ELR (cell line): ENCODE measurements at places on chromosomes 12 and 14.
A peak's percentile ranks its signal among the peaks of the same experiment; 100 is the strongest.

GRCh38 chr14:103624860-103625259 lies 4.2 kb upstream of the KLC1 start:
- peak; percentile 97 for DNase-seq

DNA sequence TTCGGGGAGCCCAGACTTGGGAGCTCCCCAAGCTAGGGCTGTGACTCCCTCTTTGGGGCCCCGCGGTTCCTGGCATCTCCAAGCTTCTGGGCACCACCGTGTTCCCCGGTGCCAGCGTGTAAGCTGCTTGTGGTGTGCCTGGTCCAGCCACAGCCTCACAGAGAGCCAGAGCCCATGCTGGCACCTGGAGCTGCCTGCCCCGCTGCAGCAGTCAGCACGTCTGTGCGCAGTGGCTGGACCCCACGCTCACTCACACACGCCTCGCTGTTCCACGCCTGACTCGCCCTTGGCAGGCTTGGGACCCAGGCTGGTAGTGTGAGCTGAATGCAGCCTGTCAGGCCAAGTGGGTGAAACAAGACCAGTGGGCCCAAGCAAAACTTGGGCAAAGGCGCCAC lies 34.5 kb downstream of the APAF1 start:
- no peak for DNase-seq

- no peak for DNase-seq
Observed at GRCh38 chr14:67357186-67357968, 2.2 kb downstream of the ATP6V1D start.

DNA sequence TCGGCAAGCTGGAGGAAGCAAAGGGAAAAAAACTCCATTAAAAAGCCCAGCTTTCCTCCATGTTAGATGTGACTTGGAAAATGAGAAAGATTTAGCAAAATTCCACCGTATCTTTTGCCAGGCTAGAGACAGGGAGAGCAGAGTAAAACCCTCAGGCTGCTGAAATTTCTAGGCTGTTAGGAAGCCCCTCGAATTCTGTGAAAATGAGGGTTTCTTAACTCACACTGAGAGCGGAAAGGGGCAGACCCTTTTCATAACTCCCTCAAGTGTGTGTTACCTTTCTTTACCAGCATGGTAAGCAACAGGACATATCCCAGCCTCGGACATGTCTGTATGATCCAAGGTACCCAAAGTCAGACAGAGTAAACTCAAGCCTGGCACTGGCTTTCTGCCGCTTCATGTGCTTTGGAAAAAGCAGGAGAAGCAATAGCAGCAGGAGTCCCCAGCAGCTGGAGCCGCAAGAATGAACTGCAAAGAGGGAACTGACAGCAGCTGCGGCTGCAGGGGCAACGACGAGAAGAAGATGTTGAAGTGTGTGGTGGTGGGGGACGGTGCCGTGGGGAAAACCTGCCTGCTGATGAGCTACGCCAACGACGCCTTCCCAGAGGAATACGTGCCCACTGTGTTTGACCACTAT lies at the start of gene RHOJ:
RHOJ (plus strand) TSS at position 37 of the 637 bp plus-strand sequence; CDS start at position 464, 427 bp downstream.
- DNase-seq, result peak; percentile 14

DNA sequence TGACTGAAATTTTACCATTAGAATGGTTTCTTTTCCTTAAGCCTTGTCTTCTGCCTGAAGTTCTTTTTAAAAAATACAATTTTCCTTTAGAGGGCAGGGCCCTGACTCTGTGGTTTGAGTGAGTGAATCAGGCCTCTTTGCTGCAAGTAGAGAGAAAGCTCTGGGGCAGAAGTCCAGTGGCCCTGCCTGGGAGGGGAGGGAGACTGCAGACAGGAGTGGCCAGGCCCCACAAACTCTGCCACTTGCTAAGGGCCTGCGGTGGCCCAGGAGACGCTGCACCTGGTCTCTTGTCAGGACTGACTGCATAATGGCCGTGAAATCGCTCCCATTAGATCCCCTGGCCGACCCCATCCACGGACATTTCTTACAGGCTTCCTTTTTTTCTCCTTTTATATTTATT lies 25.5 kb downstream of the TSPAN11 start:
- no peak for DNase-seq

DNA sequence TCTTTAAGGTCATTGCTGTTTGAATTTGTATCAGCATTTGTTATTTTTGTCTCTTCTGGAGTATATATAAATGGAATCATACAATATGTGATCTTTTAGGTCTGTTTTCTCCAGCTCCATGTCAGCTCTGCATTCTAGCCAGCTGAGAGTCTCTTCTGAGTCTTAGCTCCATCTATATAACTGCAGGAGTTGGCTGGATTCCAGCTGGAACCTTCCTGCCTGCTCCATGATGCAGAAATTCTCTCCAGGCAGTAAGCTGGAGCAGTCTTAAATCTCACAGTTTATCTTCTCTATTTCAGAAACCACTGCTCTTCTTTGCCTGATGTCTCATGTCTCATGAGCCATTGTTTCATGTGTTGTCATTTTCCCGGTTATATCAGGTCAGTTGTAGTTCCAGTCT lies 827.6 kb downstream of the NRXN3 start:
- no peak for DNase-seq

DNA sequence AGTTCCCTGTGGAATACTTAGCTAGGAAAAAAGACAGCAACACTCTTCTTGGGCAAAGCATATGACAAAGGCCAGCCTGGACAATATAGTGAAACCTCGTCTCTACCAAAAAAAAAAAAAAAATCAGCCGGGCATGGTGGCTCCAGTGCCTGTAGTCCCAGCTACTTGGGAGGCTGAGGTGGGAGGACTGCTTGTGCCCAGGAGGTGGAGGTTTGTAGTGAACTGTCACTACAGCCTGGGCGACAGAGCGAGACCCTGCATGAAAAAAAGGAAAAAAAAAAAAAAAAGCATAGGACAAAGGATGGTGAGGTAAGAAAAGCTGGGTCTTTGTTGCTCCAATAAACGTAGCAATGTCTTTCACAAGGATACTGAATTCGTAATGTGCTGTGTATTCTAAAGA lies 1.1 kb downstream of the TXNDC16 start:
- no peak for DNase-seq

DNA sequence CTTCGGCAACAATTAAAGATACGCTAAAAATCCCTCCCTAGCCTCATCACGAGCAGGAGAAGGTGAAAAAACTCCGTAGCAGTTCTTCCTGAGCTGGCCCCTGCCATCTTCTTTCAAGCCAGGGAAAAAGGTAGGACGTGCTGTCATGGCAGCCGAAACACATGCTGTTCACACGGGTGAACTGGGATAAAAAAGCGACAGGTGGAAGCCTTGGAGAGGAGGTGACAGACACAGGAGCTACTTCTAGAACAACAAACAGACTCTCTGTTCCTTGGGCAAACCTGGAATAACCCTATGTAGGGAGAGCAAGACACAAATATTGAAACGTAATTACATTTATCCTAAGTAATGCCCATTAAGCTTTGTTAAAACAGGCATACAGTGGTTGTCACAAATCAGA lies 81.3 kb downstream of the KCNK10 start:
- DNase-seq, result no peak

GRCh38 chr14:23895480-23895879 lies 58.1 kb upstream of the DHRS4 start:
- DNase-seq, result peak; percentile 2

DNA sequence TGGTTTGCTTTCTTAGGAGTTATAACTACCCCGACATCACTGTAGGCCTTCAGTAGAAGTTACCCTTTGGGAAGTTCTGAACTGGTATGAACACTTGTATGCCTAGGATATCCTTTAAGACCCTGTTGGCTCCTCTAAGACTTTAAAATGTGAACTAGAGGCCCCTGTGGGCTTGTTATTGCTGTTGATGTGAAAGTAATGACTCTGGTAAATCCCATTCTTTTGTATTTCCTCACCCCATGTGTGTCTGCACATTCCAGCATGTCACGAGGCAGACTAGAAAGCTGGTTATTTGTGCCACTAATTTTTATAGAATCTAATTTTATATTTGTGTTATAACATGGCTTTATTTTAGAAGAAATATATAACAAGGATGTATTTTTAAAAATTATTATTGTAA lies 48.9 kb downstream of the SERPINA10 start:
- no peak for DNase-seq

- DNase-seq, result peak; percentile 76
Observed at GRCh38 chr12:121579981-121580868, 598 bp downstream of the KDM2B start.

- DNase-seq, result no peak
Observed at GRCh38 chr14:25570483-25570882, 520.5 kb upstream of the STXBP6 start.

GRCh38 chr12:75476071-75476470 lies 4.5 kb upstream of the GLIPR1 start:
- DNase-seq, result no peak

DNA sequence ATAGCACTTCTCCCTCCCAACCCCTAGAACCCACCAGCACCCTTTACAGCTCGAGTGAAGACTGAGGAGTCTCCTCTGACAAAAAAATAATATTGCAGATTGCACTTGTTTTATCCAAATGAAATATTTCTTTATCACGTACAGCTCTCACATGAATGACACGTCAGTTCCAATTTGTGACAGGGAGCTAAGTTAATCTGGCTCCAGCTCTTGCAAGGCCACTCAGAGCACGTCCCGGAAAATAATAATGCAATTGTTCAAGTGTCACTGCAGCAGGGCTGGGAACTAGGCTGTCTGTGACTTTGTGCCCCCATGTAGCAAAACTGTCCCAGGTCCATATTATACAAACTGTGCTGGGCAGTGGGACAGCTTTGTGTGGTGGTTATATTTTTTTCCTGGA lies 539.6 kb downstream of the VRK1 start:
- DNase-seq, result no peak

DNA sequence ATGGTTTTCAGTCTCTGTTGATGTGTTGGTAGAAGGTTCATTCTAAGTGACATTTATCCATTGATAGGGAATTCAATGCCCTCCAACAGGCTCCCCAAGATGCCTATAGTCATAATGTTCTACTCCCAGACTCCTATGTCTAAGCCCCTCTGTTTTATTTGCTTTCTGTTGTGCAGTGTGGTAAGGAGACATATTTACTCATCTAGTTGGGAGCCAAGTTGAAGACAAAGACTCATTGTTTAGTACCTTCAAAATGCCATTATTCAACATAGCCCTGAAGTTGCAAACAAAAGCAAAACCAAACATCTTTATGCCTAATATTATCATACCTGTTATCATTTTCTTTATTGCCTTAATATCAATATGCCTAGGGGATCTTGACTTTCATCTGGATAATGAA lies 302.1 kb downstream of the RMST start:
- DNase-seq, result no peak

GRCh38 chr12:32609966-32610365 lies 69.1 kb upstream of the DNM1L start:
- DNase-seq, result no peak

- no peak for DNase-seq
Observed at GRCh38 chr14:77044783-77045237, 16.3 kb upstream of the IRF2BPL start.

DNA sequence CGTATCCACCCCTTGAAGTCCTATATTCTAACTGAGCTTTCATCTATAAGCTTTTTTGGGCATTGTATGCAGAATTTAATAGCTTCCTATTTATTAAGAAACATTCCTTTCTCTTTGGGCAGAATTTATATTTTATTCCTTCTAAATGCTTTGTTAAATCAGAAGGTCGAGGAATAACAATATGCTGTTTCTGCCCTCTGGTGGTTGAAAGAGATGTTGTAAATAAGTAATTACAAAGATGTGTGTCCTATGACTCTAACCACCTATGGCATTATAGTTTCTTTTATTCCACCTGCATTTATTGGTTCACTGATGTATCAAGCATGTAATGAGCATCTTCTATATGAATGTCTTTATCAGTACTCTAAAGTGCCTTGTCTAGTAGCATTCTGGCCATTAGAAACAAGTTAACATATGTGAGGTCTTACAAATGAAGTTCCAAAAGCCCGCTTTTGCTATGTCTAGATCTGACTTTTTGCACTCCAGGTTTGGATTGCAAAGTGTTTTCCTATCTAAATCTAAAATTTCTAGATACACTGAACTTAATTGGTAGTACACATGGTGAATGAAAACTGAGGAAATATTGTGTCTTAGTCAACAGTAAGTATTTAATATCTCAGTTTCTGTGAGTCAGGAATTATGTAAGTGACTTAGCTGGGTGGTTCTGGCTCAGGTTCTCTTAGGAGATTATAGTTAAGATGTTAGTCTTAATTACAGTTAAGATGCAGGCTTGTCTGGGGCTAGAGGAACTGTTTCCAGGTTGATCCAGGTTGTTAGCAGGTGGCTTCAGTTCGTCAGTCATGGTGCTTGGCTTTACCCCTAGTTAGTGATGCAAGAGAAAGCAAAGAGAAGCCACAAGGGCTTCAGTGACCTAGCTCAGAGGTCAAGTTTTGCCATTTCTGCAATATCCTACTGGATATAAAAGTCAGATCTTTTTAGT lies 57.5 kb downstream of the PLEKHA5 start:
- DNase-seq, result peak; percentile 77

- no peak for DNase-seq
Observed at GRCh38 chr14:101950516-101951215, 13.7 kb upstream of the DYNC1H1 start.

DNA sequence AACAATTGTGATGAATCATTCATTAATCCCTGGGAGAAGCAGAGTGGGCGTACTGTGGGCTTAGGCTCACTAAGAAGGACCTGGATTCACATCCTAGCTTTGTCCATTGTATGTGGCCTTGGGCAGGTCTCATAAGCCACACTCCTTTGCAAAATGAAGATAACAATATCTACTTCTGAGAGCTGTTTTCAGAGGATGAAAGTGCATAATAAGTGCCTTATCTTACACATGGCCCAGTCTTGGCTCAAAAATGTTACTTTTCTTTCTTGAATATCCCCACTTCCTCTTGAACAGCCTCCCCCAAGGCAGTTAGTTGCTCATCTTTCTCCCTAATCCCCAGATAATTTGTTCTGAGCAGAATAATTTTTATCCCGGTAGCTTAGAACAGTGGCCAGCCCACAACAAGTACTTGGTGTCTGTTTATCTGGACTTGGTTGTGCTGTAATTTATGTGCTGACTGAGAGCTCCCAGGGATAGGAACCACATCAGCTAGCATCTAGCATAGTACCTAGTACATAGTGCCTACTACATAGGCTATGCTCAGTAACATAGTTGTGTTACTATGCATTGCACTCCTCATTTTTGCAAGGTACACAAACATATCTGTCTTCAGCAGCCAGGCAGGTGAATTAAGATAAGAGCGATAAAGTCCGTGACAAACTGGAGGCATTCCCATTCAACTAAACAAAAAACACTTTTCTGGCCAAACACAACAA lies 61.7 kb upstream of the NUDT4 start:
- no peak for DNase-seq

GRCh38 chr12:52280319-52280795 lies 5.9 kb downstream of the KRT86 start:
- DNase-seq, result peak; percentile 97

DNA sequence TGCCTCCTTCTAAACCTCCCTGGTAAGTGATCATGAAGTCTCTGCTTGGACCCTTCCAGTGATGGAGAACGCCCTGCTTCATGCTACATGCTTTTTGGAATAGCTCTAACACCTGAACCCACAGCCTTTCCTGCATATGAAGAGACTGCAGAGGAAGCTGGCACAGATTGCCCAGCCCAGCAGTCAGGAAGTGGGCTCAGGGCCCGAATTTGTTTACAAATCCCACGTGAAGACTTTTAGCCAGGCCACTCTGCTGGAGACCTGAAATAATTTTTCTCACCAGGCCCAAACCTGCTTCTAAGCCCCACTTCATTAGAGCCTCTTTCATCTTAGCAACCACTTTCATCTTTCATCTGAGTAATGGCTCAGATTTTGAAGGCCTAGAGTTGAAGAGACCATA lies 22.9 kb downstream of the RTN1 start:
- DNase-seq, result no peak
